CD4-positive, alpha-beta memory T cell (primary cell): ENCODE measurements at places on chromosomes 1 and 21. TPM values are rescaled to one million over a fixed set of nuclear protein-coding genes. Genes with fewer than 3 reads are reported as not detected.

DNA sequence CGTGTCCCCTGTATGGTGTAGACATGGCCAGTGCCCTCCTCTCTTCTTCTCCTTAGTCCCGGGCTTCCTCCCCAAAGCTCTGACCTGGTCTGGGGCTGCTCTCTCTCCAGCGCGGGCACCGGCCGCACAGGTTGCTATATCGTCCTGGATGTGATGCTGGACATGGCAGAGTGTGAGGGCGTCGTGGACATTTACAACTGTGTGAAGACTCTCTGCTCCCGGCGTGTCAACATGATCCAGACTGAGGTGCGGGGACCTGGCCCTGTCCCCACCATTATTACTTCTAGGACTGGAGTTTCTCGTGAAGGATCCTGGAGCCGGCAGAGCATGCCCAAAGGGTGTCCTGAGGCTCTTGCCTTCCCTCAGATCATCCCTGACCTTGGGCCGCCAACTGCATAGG, 78.9 kb downstream of the PTPRU start:
- no peak for DNase-seq

- no peak for DNase-seq
These were observed 93.0 kb downstream of the DISC1 start for GRCh38 chr1:231719485-231720183.

- no peak for DNase-seq
These were observed 90.2 kb upstream of the PPM1J start for GRCh38 chr1:112805155-112805853.

- DNase-seq = no peak
These were observed 97.5 kb downstream of the PDE9A start for GRCh38 chr21:42750737-42751530.

- no peak for DNase-seq
These were observed 470 bp downstream of the HSD11B1 start for GRCh38 chr1:209705033-209705598.

DNA sequence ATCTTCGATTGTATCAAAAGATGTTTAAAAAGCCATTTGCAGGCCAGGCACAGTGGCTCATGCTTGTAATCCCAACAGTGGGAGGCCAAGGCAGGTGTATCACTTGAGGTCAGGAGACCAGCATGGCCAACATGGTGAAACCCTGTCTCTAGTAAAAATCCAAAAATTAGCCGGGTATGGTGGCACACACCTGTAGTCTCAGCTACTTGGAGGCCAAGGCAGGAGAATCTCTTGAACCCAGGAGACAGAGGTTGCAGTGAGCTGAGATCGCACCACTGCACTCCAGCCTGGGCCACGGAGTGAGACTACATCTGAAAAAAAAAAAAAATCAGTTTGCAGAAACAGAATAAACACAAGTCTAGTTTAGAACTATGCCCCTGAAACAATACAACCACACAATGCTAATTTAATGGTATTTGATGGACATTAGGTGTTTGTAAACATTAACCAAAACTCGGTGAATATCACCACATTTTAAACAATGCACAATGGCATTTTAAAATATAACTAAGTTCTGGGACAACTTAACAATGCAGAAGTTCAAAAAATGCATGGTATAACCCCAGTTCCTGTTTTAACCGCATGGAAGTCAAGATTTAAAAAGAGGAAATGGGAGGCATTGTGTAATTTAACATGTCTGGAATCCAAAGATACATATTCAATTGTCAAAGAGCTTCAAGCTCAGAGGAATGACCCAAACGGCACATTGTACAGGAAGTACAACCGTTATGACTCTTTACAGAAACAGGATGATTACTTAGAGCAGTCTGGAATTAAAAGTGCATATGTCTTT, 7.1 kb upstream of the PTTG1IP start:
- DNase-seq = no peak

- no peak for DNase-seq
These were observed 124.9 kb downstream of the ITSN1 start for GRCh38 chr21:33767236-33767635.

- DNase-seq = no peak
These were observed 63.2 kb downstream of the FAM163A start for GRCh38 chr1:179806333-179806732.

DNA sequence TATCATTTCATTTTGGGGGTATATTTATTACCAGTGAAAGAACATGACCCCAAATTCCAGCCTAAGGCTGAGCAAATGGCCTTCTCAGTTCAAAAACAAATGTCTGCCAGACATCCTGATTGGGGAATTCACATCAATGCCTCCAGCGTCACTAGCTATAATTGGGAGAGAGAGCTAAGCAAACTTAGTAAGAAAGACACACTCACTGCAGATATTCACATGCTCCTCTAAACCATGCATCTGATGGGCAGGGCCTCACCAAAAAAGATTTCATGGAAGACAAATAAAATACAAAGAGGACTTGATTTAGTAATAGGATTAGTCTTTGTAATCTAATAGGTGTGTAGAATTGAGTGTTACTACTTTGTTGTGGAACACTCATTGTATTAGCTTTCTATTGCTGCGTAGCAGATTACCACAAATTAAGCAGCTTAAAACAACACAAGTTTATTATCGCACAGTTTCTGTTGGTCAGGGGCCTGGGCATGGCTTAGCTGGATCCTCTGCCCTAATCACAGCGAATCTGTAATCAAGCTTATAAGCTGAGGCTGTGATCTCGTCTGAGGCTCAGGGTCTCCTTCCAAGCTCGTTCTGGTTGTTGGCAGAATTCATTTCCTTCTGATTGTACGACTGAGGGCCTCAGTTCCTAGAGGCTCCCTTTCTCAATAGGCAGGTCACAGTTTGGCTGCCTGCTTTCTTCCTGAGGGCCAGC, 243.0 kb downstream of the PBX1 start:
- no peak for DNase-seq

The MYOM3 gene
- not detected for polyA plus RNA-seq

The HLCS gene
- polyA plus RNA-seq = 8.3 TPM

The SERPINC1 gene
- not detected for polyA plus RNA-seq

The SH2D5 gene
- polyA plus RNA-seq = not detected

The C4BPB gene
- polyA plus RNA-seq = not detected

The PTPRC gene
- polyA plus RNA-seq = 915 TPM

The TMOD4 gene
- not detected for polyA plus RNA-seq

The CRABP2 gene
- polyA plus RNA-seq = not detected
